GM23338 (cell line): ENCODE measurements at places on chromosomes 16 and 17. TPM values are rescaled to one million over a fixed set of nuclear protein-coding genes. Genes with fewer than 3 reads are reported as not detected.

MAPT gene
- 2.1 and 2.8 TPM in 2 replicates for polyA plus RNA-seq

CDRT15 gene
- polyA plus RNA-seq = 0.40 TPM in 1 of 2 replicates, not detected in the other

ASPA gene
- 0.13 TPM in 1 of 2 replicates, not detected in the other for polyA plus RNA-seq

IRX3 gene
- polyA plus RNA-seq = 1.6 and 2.3 TPM in 2 replicates

HS3ST4 gene
- polyA plus RNA-seq = 0.44 and 0.89 TPM in 2 replicates

CES3 gene
- polyA plus RNA-seq = 0.55 and 0.92 TPM in 2 replicates

SYCE1L gene
- 5.8 and 5.9 TPM in 2 replicates for polyA plus RNA-seq

TEKT5 gene
- polyA plus RNA-seq = not detected in 2 replicates

ANTKMT gene
- polyA plus RNA-seq = 37.2 and 59.0 TPM in 2 replicates

PABPN1L gene
- polyA plus RNA-seq = not detected in 2 replicates

CCDC78 gene
- 8.7 and 10.5 TPM in 2 replicates for polyA plus RNA-seq

DDX52 gene
- polyA plus RNA-seq = 46.0 and 61.3 TPM in 2 replicates

TMEM114 gene
- 0.47 and 0.77 TPM in 2 replicates for polyA plus RNA-seq

CACNG3 gene
- polyA plus RNA-seq = not detected in 2 replicates

B4GALNT2 gene
- polyA plus RNA-seq = not detected in 2 replicates

TMC7 gene
- polyA plus RNA-seq = 0.75 and 1.7 TPM in 2 replicates

ZFHX3 gene
- polyA plus RNA-seq = 1.3 and 1.5 TPM in 2 replicates

GUCY2D gene
- 0.08 and 0.96 TPM in 2 replicates for polyA plus RNA-seq

TMEM88 gene
- 0.43 and 0.58 TPM in 2 replicates for polyA plus RNA-seq

HOXB8 gene
- polyA plus RNA-seq = not detected in 2 replicates

NTHL1 gene
- polyA plus RNA-seq = 87.9 and 94.9 TPM in 2 replicates

ZNF423 gene
- 14.9 and 15.2 TPM in 2 replicates for polyA plus RNA-seq

C17orf67 gene
- polyA plus RNA-seq = 2.7 and 3.7 TPM in 2 replicates

KRT12 gene
- polyA plus RNA-seq = not detected in 2 replicates

OTOA gene
- 0.16 TPM in 1 of 2 replicates, not detected in the other for polyA plus RNA-seq

SDR42E2 gene
- 0.15 and 0.26 TPM in 2 replicates for polyA plus RNA-seq

TP53TG3F gene
- polyA plus RNA-seq = not detected in 2 replicates

CRYM gene
- polyA plus RNA-seq = 15.2 and 17.6 TPM in 2 replicates

CPHXL2 gene
- polyA plus RNA-seq = not detected in 2 replicates

SRCAP gene
- 14.1 and 15.3 TPM in 2 replicates for polyA plus RNA-seq

GP1BA gene
- 0.14 and 0.24 TPM in 2 replicates for polyA plus RNA-seq

SLC2A4 gene
- 6.3 and 6.9 TPM in 2 replicates for polyA plus RNA-seq

CLEC10A gene
- polyA plus RNA-seq = not detected in 2 replicates

MRC2 gene
- 8.0 and 8.3 TPM in 2 replicates for polyA plus RNA-seq

FNDC8 gene
- not detected in 2 replicates for polyA plus RNA-seq

CYBC1 gene
- polyA plus RNA-seq = 22.5 and 24.7 TPM in 2 replicates

FSCN2 gene
- polyA plus RNA-seq = 0.13 TPM in 1 of 2 replicates, not detected in the other

SCGB1C2 gene
- not detected in 2 replicates for polyA plus RNA-seq

CPNE7 gene
- 10.0 and 11.2 TPM in 2 replicates for polyA plus RNA-seq

PIRT gene
- not detected in 2 replicates for polyA plus RNA-seq

FADS6 gene
- polyA plus RNA-seq = 0.35 and 0.42 TPM in 2 replicates

IRX5 gene
- 0.31 and 0.39 TPM in 2 replicates for polyA plus RNA-seq

ITGAD gene
- not detected in 2 replicates for polyA plus RNA-seq

LPCAT2 gene
- 7.8 and 8.8 TPM in 2 replicates for polyA plus RNA-seq
